Osteocyte (in vitro differentiated cells): ENCODE measurements at places on chromosomes 3 and 15.

DNA sequence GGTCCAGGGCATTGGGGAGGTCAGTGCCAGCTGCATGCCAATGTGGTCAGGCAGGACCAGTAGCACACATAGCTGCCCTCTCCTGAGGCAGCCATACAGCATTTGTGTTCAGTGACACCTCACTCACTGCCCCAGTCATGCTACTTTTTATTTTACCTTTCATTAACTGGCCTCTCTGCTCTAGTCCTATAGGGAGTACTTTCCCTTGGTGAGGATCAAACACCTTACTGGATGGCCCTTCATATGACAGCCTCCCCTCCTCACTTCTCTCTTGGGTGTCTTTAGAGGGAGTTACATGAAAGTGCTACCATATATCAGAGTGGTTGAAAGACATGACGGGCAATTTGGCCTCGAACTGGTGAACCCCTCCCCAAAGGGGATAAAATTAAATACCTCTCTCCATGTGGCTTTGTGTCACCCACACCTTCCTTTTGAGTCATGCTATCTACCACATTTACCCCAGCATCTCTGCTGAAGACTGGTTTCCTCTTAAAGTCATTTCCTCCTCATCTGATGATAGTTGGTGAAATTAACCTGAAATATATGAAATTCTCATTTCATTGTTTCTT, 17.6 kb downstream of the RLBP1 start:
- no peak for DNase-seq

DNA sequence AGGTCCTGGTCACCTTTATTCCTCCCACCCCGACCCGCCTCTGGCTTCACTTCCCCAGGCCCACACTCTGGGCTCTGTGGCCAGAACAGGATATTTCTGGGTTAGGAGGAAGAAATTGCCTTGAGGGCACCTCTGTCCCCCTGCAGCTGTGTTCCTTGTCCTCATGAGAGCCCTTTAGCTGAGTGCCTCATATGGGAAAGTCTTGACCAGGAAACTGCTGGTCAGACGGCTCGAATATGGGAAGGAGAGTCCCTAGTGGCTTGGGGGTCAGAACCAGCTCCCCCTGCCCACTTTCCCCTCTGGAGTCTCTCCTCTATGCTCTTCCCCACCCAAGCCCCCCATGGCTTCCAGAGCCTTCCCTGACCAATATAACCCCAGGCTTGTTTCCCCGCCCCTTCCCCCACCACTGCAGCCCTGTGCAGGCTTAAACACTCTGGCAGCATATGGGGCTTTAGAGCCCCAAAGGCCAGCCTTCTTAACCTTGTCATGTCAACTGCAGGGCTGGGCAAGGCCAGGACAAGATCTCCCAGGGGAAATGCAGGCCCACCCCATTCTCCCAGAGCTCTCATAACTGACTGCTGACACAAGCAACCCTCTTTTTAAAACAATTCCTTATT, 36.4 kb downstream of the SEC22C start:
- no peak for DNase-seq

DNA sequence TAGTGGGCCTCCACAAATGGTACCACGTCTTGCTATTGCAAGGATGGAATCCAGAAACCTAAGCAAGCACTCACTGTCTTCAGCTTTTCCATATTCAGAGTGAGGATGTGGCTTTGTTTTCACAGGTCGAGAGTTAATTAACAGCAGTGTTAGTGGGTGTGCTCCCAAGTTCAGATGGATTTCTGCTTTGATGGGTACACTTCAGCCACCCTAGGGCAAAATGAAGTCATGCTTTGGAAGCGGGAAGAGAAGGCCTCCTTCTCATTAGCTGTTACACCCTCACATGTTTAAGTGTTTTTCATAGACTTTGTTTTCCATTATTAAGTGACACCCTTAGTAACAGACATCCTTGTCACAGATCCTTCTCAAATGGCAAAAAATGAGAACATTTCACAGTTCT, 36.3 kb upstream of the DYNC1LI1 start:
- DNase-seq: no peak

DNA sequence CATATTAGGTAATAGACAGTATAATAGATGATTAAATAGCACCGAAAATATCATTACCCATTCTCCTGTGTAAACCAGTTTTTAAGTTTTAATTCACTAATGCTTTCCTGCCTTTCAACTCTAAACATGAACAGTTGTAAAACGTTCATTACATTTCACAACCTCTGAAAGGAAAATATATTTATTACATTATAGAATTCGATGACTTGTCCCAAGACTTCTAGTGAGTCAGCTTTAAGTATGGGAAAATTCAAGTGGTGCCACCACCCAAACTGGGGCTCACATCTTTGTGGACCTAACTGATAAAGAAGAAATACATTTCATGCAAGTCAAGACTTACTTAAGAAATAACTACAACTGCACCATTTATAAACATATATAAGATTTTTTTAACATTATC, 2.0 kb downstream of the TRIM59 start:
- DNase-seq: no peak

- DNase-seq: no peak
Observed at GRCh38 chr3:82558081-82558480, 796.6 kb upstream of the GBE1 start.

DNA sequence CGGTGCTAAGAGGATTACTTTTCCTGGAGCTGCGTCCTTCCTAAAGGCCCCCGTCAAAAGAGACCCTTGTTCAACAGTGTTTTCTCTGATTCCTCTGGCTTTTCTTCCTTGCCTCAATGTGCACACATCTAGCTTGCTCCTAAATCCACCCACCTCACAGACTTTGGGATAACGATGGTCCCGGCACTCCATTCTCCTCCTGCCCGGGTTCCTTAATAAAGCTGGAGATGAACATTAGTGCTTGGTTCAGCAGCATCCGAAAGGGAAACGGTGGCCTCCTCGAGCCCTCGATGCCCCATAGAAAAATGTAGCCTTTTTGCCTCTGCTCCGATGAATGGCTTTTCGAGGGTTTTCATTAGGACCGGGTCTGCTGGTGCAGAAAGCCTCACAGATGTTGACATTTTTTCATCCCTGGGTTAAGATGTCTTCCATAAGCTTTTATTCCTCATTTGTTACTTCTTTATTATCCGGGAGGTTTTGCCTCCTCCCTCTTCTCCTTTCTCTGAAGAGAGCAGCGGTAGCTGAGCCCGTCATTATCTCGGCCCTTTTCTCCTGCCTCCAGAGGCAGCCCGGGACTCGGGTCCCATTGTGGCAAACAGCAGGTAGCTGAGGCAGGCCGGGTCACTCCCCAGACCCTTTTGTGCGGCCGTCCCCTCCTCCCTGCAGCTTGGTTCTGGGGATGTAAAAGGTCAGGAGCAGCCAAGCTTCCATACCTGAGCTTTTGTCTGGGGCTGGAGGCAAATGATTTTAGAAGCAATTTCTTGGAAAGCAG, 64.6 kb downstream of the CPN2 start:
- DNase-seq: no peak

GRCh38 chr3:65343736-65344135, 655.9 kb upstream of the ADAMTS9 start:
- DNase-seq: no peak

GRCh38 chr15:52093539-52094510, 18.8 kb downstream of the BCL2L10 start:
- DNase-seq: no peak

- no peak for DNase-seq
Observed at GRCh38 chr15:50128266-50128665, 9.2 kb upstream of the ATP8B4 start.

DNA sequence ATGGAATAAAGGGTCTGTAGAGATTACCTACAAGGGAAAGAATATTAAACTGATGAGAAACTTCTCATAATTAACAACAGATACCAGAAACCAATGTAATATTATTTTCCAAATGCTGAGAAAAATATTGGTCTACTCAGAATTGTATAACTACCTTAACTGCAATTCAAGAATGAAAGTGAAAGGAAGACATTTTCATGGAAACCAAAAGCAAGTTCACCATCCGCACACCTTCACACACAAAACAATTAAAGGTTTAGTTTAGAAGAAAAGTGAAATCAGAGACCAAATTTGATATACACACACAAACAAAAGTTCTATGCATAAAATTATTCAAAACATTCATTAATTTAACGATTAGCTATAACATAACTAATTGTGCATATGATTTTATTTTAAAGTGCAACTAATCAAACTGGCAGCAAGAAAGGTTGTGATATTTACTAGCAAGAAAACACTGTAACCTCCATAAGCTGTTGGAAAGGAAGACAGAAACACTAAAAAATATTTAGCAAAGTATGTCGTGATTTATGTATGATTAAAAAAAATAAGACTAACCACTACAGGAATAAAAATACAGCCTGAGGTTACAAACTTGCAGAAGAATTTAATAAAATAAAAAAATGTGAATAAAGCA, 395.5 kb downstream of the FGF12 start:
- DNase-seq: no peak

DNA sequence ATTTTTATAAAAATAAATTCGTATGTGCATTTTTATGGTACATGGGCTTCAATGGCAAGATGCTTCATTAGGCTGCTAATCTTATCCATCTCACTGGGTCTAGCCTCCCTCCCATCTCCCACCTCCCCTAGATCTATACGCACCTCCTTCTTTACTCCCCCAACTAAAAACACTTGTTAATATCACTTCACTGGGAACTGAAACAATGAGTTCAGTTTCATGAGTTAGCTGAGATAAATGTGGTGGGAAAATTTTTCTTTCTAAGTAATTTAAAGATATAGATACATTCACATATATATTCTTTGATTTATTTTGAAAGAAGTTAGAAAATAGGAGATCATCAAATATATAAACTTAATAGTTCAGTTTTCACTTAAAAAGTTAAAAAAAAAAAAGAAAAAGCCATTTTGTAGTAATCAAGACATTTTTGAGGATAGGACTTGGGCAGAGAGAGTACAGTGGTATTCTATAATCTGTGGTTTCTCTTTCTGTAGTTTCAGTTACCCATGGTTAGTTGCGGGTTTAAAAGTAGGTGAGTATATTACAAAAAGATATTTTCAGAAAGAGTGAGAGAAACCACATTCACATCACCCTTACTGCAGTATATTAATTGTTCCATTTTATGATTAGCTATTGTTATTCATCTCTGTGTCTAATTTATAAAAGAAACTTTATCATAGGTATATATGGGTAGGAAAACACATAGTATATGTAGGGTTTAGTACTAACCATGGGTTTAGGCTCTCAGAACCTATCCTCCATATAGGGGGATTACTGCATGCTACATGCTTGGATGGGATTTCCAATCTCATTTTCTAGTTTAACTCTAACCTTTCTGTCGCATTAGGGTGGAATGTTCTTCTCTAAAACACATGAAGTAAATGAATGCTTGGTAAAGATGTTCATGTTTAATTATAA, 316.0 kb upstream of the CBLB start:
- no peak for DNase-seq

DNA sequence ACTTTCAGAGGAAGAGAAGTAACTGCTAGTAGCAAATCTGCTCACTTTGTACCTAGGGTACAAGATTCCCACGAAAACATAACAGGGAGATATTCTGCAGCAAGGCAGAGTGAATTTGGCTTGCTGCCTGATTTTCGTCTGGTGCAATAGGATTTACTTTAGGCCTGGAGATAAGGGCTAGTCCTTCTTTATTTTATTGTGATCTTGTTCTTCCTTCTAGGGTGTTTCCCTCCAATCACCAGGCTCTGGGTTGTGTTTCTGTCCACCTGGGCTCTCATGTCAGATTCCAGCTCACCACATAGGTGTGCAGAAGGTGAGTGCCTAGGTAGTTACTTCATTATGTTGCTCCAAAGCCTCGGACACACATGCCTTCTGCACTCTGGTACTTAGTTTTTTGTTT, 211.8 kb upstream of the RGMA start:
- peak; percentile 17 for DNase-seq

DNA sequence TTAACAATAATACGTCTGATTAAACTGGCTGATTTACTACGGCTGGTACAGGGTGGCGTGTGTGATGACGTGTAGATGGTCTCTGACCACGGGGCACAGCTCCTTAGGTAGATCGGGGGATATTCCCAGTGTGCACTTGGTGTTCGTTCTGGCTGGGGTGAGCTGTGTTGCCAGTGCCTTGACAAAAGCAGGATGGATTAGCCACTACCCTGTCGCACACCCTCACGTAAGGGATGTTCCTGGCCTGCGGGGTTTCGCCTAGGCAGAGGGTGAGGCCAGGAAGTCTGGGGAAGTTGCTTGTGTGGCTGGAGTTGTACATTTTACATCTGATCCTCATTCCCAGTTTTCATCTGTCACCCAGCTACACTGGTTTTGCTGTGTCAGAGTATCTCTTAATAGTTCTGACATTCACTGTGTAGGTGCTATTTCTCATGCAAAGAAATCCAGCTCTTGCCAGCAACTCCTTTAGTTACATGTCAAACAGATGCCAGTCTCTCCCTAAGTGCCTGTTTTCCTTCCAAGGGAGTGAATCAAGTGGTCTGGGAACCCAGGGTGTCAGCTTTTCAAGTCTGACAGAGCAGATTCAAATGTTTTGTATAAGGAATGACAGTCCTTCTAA, 66.1 kb upstream of the CCR4 start:
- DNase-seq: no peak

DNA sequence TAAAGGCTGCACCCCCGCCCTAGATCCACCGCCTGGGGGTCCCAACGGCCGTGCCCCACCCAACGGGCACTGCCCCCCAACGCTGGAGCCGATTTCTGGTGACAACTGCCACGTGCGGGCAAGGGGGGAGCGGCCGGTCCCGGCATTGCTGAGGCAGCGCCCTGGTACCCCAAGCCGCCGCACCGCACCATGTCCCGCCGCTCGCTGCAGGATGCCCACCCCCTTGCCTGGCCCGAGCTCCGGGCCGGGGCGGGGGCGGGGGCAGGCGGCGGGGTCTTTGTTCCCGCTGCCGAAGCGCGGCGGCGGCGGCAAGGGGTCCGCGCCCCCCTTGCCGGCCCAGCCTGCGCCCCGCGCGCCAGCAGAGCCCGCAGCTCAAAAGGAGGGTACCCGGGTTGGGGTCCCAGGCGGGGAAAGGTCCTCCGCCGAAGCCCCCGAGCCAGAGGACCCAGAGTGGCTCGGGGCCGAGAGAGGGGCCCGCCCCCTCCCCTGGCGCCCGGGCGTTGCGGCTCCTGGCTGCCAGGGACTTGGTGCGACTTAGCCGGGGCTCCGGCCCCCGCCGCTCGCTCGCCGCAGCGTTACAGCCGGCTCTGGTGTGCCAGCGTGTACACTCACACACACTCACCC, 678 bp downstream of the SEMA7A start:
- no peak for DNase-seq
